Naive B cell (primary cell): ENCODE measurements at places on chromosomes 12 and 14.

GRCh38 chr14:99658218-99658845 lies 13.4 kb downstream of the HHIPL1 start:
- DNase-seq = no peak

DNA sequence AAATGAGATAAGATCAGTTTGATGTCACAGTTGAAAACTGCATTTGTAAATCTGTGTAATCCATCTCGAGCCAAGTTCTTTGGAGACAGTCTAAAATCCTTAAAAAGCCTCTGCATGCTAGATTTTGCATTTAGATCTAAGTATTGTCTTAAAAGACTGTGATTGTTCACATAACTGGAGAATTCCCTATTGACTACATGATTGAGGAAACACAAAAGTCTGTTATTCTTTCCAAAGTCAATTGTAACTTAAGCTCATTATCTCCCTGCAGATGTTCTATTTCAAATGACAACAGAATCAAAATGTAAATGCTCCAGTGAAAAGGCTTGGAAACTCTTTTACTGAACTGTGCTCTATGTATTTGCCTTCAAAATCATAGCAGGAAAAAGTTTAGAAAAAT lies 77.8 kb downstream of the MYF5 start:
- DNase-seq = no peak

GRCh38 chr12:71958993-71959578 lies 20.4 kb downstream of the TPH2 start:
- DNase-seq = no peak

GRCh38 chr12:2258025-2258424 lies 205.2 kb downstream of the CACNA1C start:
- DNase-seq = no peak

DNA sequence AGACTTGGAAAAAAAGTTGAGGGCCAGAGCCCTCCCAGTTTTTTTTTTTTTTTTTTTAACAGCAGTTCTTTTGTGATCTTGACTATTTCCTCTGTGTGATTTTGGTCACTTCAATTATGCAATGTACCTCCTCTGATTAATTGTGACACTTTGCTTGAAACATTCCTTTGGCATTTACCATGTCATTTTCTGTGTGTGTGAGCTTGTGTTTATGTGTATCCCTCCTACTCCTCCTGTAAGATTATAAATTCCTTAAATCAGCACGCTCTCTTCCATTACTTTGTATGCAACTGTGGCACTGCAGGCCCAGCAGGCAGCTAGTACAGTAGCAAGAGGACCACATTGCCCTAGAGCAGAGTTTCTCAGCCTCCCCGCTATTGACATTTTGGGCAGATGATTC lies 33.2 kb upstream of the GALNT16 start:
- DNase-seq = no peak

- DNase-seq = no peak
These were observed 252.3 kb downstream of the EFCAB11 start for GRCh38 chr14:89702073-89702875.

DNA sequence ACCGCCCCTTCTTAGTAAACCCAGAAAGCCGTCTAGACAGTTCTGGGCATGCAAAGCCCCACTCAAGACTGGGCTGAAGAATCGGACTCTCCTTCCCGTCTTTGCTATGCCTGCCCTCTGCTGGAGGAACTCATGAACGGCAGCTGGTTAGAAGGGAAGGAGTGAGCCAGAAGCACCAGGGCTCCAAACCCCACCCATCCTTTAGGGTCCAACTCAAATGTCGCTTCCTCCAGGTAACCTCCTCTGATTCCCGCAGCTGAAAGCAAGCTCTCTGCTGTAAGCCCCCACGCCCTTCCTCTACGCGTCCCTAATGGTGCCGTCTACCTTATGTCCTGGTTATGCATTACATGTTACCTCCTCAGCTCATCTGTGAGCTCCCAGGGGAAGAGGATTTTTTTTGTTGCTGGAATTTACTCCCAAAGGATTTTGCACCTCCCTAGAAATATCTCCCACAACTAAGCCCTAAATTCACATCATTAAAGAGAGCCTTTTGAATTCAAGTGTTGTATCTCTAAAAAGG lies 59.0 kb upstream of the SCN8A start:
- peak; percentile 71 for DNase-seq

DNA sequence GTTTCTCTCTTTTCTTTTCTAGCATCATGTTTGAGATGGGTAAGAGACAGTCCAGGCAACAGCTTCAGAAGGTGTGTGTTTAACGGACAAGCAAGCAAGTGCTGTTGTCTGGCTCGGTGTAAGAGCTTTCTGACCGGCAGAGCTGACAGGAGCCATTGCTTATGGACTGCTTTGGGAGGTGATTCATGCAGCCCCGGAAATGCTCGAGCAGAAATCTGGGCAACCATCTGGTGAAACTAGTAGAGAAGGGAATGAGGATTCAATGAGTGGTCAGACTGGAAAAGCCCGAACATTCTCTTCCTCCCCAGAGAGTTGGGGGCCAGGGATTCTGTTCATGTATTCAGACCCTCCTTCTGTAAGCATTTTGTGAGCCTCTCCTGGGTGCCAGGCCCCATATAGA lies 24.4 kb downstream of the TUNAR start:
- DNase-seq = no peak

DNA sequence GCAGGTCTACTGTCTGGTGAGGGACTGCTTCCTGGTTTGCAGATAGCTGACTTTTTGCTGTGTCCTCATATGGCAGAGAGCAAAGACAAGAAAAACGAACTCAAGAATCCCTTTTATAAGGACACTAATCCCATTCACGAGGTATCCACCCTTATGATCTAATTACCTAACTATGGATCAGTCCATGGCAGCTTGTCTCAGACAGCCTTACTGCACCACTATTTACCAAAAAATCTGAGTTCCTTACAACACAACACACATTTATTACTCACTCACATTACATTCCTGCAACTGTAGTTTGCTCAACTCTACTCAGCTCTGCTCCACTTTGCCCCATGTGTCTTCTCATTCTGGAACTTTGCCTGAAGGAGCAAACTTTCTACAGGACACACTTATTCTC lies 10.1 kb upstream of the SLC6A15 start:
- no peak for DNase-seq

GRCh38 chr14:50018201-50018932 lies 98.0 kb downstream of the VCPKMT start:
- no peak for DNase-seq

DNA sequence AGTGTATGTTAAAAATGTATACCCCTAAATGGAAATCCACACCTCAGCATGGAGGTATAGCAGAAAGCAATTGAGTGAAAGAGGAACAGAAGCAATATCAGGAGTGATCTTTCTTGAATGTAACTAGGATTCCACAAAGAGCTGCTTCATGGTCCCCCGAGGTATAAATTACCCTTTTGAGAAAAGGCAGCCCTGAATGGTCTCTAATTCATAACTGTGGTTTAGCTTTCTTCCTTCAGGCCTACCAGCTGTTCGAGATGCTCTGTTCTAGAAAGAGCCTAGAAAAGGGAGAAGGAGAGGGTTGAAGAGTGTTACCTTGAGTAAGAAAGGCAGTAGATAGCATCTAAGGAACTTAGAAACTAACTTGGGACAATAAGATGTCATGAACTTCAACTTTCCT lies 42.9 kb upstream of the CSRNP2 start:
- DNase-seq = no peak

- DNase-seq = no peak
These were observed 2.8 kb downstream of the KRT7 start for GRCh38 chr12:52235822-52236361.

GRCh38 chr12:11756022-11756421 lies 106.5 kb downstream of the ETV6 start:
- DNase-seq = no peak

DNA sequence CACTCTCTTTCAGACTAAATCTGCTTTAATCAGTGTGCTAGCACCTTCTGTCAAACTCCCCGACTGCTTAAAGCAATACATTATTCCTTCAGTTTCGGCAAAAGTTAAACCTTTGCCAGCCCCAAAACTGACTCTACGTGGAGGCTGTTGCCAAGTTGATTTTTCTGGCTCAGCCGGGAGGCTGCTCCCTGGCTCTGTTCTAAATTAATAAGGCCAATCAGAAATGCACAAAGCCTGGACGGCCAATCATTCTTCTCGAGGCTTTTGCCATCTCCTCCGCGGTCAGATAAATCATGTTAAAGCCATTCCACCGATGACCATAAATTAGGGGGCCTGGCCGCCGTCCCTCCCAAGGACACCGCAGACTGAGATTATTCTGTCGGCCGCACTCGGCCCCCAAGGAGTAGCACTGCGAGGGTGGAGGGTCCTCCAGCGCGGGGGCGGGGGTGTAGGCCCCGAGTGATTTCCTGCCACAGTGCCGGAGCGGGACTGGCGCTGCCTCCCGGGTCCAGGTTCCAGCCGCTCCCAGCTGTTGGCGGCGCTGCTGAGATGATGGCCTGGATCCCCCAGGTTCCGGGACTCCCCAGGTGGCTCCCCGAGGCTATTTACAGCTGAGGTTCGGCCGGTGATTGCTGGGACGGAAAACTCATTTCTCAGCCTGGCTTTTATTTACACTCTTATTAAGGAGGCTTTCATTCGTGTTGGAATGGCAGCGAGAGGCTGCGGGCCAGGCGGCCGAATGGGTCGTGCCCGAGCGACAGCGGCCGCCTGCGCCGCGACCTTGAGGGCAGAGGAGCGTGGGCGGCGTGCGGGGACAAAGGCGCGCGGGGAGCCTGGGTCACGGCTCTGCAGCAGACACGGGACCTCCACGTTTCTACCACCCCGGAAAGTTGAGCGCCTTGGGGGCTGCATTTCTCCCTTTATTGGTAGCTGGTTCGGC lies 165.1 kb downstream of the MON2 start:
- DNase-seq = peak; percentile 20

DNA sequence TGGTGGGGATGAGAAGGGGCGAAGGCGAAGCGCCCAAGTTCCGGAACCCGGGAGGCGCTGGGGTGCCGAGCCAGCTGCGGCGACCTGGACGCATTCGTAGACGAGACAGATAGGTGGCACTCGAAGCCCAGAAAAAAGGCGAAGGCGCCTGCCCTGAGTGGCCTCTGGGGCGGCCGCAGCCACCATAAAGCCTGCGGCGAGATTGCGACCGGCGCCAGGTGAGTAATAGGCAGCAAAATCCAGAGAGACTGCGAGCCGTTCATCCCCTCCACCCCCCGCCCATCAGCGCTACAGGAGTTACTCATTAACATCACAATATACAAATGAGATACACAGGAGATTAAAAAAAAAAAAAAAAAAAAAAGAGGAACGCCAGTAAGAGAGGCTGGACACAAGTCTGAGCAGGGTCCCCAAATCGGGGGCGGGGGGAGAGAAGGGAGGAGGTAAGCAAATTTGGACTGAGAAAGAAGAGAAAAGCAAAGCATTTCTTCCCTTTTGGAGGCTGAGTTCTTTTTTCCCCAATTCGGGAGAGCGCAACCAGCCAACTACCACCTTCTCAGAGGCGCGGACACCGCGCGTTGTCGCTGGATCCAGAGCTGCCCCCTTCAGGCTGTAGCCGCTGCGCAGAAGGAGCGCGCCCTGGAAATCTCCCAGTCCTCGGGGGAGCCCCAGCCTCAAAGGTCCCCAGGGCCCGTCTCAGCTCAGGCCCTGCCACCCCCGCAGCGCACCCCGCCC lies 15.7 kb downstream of the TBX3 start:
- DNase-seq = no peak

- DNase-seq = peak; percentile 27
These were observed 308.1 kb downstream of the RPAP3 start for GRCh38 chr12:47397664-47398281.

DNA sequence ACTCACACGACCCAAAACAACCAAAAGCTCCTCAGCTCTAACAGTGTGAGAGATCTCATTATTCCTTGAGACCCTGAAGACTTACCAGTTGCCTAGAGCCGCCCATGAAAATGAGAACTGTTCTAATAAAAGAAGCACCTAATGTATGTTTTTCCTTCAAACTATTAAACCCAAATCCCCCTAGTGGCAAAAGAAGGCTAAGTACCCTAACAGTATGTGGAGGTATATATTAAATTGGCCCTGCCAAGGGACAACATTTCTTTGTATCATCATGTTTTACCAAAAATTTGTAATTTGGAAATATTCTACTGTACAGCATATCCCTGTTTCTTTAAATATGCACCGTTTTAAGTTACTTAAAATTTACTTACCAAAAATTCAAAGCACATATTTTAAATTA lies 38.0 kb upstream of the PPFIA2 start:
- no peak for DNase-seq

DNA sequence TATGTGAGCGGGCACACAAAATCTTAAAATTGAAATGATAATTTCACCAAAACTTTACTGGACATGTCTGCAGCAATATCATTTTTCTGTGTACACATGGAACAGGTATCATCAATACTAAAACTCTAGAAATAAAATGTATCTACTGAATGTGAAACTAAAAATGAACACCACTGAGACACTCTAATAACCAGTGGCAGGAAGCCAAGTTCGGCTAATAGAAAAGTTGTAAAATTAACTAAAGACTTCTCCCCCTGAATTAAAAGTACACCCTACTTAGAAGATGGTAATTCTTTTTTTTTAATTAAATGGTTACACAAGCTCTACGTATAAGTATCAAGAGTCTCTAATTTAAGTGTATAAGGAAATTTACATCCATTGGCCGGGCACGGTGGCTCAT lies 227.2 kb downstream of the MED13L start:
- no peak for DNase-seq

DNA sequence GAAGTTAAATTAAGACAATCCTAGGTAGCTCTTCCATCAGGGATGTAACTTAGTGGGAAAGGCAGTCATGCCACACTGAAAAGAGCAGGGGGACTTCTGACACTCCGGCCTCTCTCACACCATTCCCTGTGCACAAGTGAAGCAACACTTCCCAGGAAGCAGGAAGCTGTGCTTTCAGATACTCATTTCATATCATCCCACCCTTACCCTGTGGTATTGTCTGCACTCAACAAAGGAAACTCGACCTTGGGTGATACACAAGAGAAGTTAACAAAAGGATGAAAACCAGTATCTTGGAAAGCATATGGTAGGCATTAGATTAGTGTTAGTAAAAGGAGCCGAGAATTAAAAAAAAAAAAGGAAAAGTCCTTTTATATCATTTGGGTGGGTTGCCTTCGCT lies 61.3 kb upstream of the MDM1 start:
- no peak for DNase-seq

DNA sequence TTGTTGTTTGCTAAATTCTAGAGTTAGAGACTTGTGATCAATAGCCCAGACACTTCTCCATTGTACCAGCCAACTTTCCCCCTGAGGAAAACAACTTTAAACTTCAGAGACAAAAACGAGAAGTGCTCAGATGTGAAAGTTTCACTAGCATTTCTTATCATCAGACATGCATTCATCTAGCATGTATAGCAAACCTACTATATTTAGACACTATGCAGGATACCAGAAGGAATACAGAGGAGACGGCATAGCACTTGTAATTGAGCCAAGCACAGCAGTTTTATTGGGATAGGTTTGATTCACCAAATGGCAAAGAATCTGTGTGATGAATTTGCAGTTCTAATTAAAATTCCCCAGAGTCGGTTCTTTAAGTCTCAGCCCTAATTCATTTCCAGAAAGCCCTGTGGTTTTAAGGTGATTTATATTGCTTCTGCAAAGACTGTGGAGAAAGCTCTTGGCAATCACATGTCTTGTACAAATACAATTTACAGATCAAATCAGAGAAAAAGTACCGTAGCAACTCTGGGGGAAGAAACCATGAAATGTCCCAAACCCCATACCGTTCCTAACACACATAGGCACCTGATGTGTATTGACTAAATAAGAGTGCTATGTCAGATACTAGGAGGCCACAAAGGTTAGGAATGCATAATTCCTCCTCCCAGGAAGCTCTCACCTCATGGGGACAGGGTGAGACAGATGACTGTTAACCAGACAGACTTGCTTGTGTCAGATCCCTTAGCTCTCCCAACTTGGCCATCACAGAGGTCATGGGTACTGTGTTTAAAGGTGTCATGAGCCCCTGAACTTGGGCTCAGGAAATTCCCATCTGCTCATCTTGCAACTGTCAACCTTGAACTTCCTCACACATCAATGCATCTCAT lies 69.6 kb upstream of the KRAS start:
- peak; percentile 25 for DNase-seq

GRCh38 chr14:26255213-26255612 lies 342.6 kb downstream of the NOVA1 start:
- no peak for DNase-seq
